ENCODE measurements at places on chromosomes 1 and 21.

- DNase-seq, result no peak
These were observed 190.1 kb downstream of the PCP4 start for GRCh38 chr21:40057331-40057730.

DNA sequence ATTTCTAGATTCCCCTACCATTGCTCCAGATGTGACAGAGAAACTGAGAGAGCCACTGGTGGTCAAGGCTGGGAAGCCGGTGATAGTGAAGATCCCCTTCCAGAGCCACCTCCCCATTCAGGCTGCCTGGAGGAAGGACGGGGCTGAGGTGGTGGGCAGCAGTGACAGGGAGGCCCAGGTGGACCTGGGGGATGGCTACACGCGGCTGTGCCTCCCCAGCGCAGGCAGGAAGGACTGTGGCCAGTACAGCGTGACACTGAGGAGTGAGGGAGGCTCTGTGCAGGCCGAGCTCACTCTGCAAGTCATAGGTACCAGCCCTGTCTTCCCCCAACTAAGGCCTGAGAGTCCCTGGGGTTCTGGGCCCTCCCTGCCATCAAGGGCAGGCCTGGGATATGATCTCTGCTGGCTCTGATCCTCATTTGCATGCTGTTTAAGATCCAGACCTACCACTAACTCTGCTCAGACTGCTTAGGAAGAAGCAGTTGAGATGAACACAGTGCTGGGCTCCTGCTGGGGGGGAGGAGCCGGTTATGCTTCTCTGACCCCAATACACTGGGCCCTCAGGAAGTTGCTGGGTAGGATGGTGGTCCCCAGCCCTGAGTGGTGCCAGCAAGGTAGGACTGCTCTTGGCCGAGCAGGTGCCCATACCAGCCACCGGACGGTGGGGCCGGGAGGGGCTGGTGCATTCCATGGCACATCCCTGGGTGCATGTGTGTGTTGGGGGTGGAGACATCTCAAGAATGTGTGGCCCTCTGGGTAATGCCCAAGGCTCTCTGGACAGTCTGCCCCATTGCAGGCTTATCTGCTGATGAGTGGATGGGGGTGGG is 25.1 kb downstream of the IGFN1 start:
- no peak for DNase-seq

GRCh38 chr1:226778657-226779058 is 39.6 kb upstream of the ITPKB start:
- DNase-seq, result peak; percentile 84

DNA sequence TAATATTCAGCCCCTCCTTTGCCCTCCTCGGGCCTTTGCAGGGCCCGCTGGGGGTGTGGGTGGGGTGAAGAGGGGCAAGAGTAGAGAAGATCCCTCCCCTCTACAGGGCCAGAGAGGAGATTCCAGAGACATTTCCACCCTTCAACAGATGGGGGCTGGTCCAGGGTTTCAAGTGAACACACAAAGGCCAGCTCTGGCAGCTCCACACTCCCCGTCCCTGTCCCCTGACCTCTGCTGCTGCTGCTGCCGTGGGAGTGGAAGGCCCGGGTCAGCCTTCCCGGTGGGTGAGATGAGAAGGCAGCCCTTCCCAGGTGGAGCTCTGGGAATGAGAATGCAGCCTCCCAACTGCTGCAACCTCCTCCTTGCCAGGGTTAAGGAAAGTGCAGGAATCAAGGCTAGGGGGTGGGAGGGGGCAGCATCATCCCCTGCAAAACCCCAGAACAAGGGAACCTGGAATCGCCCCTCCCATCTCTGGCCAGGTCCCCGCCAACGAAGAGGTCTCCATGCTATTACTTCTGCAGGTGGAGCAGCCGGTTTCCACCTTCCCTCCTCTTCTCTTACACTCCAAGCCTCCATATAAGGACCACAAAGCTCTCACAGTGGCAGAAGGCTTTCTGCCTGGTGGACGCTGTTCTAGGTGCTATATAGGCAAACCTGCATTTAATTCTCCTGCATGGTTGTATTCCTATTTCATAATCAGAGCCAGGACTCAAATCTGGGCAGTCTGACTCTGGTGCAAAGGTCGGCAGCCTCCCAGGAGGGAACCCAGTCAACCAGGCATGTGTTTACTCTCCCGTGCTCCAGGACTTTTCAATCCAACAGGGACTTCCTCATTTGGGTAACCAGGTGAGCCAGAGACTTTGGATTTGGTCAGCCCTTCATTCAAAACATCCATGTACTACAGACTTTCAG is 22.9 kb upstream of the ARHGEF10L start:
- no peak for DNase-seq

GRCh38 chr1:205091043-205091740 is 6.9 kb upstream of the TMEM81 start:
- DNase-seq, result no peak

GRCh38 chr1:5338466-5338865 is 653.8 kb downstream of the NPHP4 start:
- DNase-seq, result no peak

GRCh38 chr21:28421716-28422524 is 570.8 kb downstream of the LTN1 start:
- DNase-seq, result no peak

DNA sequence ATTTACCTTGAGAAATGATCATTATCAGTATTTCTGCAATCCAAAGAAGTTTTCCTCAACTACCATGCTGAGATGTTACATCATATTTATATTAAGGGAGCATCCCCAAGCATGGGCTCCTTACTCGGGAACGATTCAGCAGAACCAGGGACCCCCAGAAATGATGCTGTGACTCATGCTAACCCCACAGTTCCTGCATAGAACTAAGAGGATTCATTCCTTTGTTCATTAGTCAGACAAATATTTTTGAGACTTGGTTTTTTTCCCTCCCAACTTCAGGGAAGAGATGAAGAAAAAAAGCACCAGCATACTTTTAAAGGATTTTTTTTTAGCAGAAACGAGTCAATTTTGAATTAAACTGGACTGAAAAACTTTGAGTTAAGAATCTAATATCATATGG is 49.2 kb upstream of the COL24A1 start:
- DNase-seq, result no peak

DNA sequence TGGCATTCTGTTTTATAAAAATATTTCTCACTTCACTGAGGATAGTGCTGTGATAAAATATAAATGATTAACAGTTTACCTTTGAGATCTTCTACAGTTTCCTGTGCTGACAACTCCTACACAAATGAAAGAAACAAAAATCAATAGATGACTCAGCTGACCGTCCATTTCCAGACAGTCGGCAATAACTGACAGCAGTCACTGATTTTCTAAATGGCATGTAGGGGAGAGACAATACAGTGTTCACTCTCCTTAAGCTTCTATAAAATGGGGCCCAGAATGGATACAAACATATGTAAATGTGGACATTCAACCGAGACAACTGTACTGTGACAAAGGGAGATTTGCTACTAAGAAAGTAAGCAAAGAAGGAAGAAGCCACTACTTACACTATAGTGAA is 34.3 kb downstream of the PCNX2 start:
- DNase-seq, result no peak

DNA sequence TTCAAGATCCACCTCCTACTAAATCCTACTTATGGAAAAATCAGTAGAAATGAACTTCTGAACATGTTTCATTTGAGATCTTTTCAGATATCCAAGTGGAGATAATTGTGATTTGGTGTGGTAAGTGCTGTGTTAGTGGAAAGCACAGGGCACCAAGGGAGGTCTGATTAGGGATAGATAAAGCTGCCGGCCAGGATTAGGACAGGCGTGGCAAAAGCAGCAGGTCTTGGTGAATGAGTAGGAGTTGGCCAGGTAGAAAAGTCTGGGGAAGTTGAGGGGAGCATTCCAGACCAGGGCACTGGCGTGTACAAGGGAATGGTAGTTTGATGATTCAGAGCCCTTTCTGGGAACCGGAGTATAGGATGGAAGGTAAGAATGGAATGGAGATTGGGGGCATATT is 47.8 kb downstream of the AZIN2 start:
- no peak for DNase-seq

GRCh38 chr21:27426196-27426595 is 459.3 kb upstream of the ADAMTS5 start:
- DNase-seq, result no peak

DNA sequence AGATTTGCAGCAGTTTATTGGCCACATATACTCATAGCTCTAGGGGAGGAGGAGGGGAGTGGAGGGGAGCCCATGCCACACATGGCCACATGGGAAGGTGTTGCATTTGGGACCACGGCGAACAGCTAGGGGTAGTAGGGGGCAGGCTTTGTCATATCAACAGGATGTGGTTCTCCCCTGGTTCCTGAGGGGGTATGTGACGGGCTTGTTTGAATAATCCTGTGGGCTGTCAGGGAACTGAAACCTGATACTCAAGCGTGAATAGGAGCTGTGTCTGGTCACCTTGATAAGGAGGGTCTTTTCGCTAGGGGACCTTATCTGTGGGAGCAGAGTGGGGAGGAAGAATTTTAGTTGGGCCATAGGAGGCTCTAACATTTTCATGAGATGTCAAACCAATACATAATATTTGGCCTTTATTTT is 264.7 kb downstream of the CTH start:
- no peak for DNase-seq

DNA sequence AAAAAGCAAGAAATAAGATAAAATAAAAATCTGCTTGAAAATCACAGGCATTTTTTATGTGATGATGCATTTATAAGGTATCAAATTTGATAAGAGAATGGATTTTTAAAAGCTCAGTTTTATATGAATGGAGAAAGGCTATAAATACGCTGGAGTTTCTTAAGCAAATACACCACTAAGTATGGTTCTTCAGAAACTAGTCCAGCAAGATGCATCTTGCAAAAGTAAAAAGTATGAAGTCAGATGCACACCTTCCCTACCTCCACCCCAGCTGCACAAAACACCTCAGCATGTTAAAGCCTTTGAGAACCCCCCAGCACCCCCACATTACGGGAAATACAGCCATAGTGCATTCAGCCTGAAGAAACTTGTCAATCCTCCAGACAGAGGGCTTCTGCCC is 143.1 kb upstream of the PROX1 start:
- DNase-seq, result no peak

GRCh38 chr1:102837551-102837950 is 270.8 kb downstream of the COL11A1 start:
- no peak for DNase-seq

GRCh38 chr1:180057883-180058396 is 96.7 kb upstream of the QSOX1 start:
- no peak for DNase-seq

GRCh38 chr1:35190784-35191183 is 2.2 kb downstream of the SFPQ start:
- peak; percentile 22 for DNase-seq

DNA sequence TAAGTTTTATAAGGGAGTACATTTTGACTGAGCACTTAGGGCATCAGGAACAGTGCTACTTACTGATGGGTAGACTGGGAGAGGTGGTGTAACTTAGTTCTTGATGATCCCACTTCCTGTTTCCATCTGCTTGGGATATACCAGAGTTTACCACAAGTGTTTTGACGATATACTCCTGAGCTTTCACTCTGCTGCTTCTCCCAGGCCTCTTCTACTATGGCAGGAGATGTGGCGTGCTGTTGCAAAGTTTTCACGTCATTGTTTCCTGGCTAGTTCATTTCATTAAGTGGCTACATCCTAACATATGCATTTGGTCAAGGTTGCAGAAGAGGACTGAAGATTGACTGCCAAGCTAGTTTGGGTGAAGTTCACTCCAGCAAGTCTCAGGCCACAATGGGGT is 41.3 kb upstream of the LAMC2 start:
- peak; percentile 10 for DNase-seq

GRCh38 chr1:206049293-206049692 is 3.7 kb upstream of the RHEX start:
- DNase-seq, result no peak

DNA sequence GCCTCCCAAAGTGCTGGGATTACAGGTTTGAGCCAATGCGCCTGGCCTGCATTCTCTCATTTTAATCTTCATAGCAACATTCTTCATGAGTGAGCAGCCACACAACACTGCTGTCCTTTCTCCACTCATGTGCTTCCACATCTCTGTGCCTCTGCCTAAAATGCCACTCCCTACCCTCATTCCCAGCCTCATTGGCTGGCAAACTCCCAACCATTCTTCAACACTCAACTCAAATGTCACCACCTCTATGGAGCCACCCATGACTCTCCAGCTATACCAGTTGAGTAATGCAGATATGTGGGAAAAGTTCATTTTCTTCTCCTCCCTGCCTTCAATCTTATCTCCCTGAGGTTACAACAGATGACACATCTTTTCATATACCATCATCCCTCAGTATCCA is 53.9 kb upstream of the ZC3H12A start:
- no peak for DNase-seq

DNA sequence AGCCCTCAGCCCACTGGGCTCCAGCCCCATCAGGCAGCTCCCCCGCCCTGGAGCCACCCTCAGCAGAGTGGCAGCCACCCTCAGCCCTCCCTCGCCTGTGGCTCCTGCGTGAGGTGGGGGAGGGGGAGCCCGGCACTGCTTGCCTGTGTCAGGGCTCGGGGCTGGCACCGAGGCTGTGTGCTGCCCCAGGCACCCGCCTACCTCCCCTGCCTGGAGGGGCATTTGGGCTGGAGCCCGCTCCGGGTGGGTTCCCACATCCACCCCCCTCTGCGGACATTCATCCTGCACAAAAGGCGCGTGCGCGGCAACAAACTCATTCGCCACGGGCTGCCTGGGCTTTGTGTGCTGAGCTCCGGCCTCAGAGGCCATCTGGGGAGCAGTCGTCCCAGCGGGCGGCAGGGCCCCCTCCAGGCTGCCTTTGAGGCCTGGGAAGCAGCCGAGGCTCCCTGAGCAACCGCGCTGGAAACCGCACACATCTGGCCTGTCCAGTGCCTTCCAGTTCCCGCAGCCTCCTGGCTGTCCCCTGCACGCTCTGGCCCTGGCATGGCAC is 12.6 kb upstream of the TNFRSF14 start:
- no peak for DNase-seq

DNA sequence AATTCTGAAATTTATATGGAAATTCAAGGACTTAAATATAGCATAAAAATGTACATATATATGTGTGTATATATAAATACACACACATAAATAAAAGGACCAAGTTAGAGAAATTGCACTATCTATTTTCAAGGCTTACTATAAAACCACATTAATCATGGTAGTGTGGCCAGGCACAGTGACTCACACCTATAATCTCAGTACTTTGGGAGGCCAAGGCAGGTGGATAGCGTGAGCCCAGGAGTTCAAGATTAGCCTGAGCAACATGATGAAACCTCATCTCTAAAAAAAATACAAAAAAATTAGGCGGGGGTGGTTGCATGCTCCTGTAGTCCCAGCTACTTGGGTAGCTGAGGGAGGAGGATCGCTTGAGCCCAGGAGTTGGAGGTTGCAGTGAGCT is 171.4 kb upstream of the GORAB start:
- DNase-seq, result no peak

GRCh38 chr1:235980976-235981375 is 83.9 kb downstream of the NID1 start:
- DNase-seq, result peak; percentile 77

GRCh38 chr21:42251654-42252324 is 32.8 kb downstream of the ABCG1 start:
- DNase-seq, result no peak

- DNase-seq, result peak; percentile 32
These were observed 12.1 kb downstream of the ERG start for GRCh38 chr21:38486221-38486620.

GRCh38 chr21:38159355-38159754 is 97.4 kb upstream of the KCNJ15 start:
- DNase-seq, result peak; percentile 77

Data from suppressor macrophage (primary cell).